ENCODE measurements at places on chromosomes 16 and 17. TPM values are rescaled to one million over a fixed set of nuclear protein-coding genes. Genes with fewer than 3 reads are reported as not detected.

Gene APOBR
- total RNA-seq: 3.7 TPM

Gene MLST8
- total RNA-seq: 44.6 TPM

Gene PLXDC1
- total RNA-seq: 7.1 TPM

Gene ZNF668
- total RNA-seq: 12.7 TPM

Gene NEK8
- 1.9 TPM for total RNA-seq

Gene TBX6
- total RNA-seq: 0.36 TPM

Gene CCL16
- not detected for total RNA-seq

GRCh38 chr17:27807567-27808470, 7.5 kb upstream of the NOS2 start:
- no peak for DNase-seq

DNA sequence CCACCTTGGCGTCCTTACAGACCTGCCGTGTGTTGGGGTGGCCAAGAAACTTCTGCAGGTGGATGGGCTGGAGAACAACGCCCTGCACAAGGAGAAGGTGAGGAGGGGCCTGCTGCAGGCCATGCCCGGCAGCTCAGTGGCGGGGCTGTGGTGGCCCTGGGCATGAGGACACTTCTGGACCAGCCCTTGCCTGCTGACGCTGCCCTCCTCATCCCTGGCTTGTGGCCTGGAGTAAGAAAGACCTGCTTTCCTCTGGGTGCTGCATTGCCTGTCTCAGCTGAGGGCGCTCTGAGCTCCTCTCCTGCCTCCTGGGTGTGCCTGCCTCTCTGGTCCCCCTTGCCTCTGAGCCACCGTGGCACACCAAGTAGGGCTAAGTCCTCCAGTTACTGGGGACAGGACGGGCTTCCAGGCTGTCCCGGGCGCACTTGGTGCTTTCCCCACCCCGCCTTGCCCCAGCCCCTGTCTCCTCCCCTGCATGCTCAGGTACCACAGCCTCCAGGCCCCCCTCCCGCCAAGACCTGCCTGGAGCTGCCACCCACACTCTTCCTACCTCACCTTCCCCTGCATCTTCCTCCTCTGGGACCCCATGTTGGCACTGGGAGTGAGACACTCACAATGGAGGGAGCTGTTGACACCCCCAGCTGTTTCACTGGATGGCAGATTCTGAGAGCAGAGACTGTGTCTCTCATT, 8.7 kb downstream of the ENDOV start:
- no peak for DNase-seq

- DNase-seq: peak; percentile 71
Observed at GRCh38 chr17:74493331-74493833, 26.9 kb downstream of the CD300A start.

DNA sequence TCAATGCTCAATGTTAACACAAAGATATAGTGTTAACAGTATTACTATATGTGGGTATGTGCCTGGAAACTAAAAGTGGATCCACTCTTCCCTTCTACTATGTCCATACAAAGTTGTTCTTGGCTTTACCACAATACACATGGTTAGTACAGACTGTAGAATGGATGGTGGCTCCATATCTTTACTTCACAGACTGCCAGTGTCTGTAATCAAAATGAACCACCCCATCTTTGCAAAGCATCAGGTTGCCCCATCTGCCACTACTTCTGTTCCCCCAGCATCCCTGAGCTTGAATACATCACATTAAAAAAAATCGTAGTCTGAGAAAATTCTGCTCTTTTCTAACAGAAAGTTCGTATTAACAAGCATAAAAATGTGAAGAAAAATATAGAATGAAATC, 30.0 kb downstream of the USP32 start:
- no peak for DNase-seq

GRCh38 chr17:49914096-49914490, 54.9 kb upstream of the DLX4 start:
- no peak for DNase-seq

DNA sequence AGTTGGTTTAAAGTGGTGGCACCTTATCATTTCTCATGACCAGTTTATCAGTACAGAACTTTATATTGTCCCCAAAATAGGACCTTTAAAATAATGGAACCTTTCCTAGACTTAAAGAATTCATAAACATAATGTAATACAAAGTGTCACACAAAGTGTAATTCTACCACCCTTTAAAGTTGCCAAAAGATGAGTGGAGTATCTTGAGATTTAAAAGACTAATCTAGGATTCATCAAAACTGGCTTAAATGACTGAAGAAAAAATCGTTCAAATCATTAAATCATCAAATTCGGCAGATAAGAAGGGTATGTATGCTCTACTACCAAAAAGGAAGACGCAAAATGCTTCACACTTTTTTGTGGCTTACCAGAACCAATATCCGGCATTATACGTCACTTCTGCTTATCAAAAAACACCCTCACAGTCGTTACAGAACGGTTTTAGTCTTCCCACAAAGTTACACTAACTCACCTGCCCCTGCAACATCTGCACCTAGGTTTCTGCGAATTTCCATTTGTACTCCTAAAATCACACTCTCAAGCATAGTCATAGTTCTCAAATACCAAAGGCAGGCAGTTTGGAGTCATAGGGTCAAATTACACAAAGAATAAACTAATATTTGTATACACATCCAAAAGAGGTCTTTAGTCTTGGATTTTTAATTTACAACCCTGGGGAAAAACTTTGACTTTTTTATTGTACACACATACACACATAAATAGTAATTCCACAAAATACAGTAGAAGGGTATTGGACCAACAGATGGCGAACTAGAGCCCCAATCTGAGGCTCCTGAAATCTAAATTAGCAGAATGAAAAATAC, 1.4 kb upstream of the KANSL1 start:
- no peak for DNase-seq

- peak; percentile 93 for DNase-seq
Observed at GRCh38 chr17:27236717-27237315, 57.1 kb upstream of the WSB1 start.

DNA sequence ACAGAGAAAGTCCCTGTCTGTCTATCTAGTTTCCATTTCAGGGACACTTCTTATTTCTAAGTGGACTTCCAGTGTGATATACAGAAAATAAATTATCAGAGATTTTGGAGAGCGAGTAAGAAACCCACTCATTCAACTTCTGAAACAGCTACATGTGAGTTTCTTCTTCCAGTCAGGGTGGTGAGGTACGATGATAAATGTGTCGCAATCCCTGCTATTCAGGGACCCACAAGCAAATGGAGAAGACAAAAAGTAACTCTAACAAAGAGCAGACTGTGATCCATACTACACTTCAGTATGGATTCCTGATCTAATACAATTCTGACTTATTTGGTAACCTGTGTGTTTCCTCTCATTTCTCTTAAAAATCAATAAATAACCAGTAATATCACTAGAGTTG, 16.8 kb downstream of the CNTNAP4 start:
- no peak for DNase-seq

GRCh38 chr17:72592242-72592966, 471.6 kb downstream of the SOX9 start:
- no peak for DNase-seq

DNA sequence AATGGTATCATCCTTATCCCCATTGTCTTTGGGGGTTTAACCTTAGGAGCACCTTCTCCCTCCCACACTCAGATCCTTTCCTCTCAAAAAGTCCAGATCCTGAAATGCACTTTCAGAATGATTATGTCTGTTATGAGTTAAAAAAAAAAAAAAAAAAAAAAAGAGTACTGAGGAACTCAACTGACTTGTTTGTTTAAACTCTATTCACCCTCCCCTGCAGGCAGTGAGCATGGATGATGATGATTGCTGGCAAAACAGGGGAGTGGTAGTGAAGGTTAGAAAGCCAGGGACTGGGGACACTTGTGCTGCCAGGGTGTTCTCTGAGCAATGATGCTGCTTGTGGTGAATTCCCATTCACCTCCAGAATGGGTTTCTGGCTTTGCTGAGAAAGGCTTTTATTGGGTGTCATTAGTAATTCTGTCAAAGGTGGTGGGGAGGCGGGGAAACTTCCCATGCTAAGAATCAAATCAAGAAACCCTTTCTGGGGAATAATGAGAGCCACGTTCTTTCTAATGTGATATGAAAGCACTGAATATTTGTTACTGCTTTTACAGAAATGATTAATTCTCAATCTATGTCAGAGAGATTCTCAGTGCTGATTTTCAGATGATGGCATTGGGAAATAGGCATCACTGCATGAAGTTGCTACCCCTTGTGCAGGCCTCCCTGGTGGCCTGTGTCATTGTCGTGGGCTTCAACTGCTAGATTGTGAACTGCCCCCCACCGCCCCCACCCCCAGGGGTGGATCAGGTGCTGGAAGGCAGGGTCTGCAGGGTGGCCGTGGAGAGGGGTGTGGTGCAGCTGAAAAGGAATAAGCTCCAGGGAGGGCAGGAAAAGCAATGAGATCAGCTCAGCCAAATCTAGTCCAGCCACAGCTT, 14.1 kb downstream of the CCL4 start:
- DNase-seq: no peak

DNA sequence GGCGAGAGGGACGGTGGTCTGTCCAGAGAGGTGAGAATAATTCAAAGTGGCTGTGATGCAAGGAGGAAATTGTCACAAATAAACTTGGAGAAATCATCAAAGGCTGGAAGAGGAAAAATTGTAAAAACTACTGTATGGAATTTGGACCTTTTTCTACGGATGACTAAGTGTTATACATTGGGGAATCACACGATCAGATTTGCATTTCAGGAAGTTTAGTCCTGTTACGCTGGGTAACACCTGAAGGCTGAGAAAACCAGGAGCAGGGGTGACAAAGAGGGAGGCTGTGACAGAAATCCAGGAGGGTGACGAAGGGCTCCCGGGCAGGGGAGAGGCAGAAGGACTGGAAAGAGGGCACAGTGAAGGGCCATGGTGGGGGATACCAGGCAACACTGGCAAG, 511.7 kb downstream of the CDH13 start:
- DNase-seq: no peak
